GOT3 (cell line): ENCODE measurements at places on chromosomes 7 and 10.

DNA sequence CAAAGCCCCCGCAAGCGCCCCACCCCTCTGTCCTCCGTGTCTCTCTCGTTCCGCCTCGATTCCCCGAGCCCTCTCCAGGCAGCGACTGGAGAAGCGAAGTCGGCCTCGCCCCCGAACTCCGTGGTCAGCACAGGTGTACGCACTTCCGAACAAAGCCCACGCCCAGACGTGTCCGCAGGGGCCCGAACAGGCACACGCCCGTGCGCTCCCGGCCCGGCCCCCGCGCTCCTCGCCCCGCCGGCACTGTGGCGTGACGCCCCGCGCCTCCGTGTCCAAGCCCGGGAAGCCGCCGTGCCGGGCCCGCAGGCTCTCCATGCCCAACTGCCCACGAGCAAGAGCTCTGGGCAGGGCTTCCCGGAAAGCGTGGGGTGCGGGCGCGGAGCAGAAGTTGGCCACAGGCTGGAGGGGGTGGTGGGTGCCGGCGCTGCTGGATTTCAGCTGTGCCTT is 662 bp downstream of the NRCAM start:
- DNase-seq, result no peak

DNA sequence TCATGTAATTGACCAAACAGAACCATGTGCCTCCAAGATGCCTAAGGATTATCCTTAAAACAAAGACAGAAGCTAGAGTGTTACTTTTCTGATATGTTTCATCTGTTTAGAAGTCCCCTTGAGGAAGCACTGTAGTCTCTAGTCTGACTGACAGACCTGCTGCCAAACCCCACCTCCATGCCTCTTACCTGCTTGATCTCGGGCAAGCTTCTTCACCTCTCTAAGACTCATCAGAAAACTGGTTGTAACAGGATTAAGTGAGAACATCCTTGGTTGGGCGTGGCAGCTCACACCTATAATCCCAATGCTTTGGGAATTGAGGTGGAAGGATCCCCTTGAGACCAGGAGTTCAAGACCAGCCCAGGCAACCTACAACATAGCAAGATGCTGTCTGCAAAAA is 42.2 kb upstream of the OTUD1 start:
- no peak for DNase-seq

GRCh38 chr7:116431787-116432526 is 67.6 kb upstream of the CAV2 start:
- no peak for DNase-seq

DNA sequence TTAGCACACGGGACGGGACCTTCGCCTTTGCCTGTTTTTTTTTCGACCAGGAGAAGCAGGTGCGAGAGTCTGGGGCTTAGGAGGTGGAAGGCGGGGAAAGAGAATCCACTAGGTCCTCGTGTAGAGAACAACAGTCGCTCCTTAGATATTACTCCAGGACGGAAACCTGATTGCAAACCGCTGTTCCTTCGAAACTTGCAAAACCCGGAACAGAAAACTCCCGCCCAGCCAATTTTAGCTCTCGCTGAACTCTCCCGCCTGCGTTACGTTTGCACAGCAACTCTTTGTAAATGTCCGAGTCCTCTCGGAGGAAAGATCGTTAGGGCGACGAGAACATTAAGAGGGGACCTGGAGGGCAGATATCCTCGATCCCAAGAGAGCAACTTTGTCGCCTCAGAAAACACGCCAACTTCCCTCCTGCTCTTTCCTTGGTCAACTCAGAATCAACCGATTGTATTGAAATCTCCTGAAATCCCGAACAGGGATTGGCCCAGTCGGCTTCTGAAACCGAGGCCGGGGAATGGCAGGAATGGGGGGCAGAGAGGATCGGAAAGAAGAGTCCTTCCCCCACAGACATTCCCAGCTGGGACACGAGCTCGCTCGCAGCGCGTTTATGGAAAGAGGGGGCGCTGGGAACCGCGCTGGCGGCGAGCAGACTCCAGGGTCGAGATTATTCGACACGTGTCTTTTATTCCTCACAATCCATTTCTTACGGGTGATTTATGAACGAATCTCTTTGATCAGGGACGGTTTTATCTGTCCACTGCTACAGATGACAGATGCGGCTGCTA is 9.9 kb downstream of the TWIST1 start:
- peak; percentile 54 for DNase-seq

GRCh38 chr7:24936121-24936824 is 43.7 kb downstream of the OSBPL3 start:
- no peak for DNase-seq

DNA sequence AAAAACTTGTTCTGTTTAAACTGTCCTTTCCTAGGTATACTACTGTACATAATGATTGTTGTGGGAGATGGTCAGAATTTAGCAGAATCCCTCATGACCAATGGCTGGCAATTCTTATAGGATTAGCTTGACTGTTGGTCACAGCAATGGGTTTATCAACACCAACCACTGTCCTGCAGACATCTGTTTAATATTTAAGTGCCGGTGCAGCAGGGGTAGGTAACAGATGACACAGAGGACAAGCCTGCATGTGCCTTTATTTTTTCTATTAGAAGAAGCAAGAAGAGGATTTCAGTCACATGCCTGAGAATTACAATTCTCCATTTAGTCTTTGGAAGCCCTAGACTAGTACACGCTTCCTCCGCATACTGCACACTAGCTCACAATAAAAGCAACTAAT is 48.4 kb downstream of the CCDC6 start:
- no peak for DNase-seq
